Psoas muscle (tissue), 8 donors: ENCODE measurements at places on chromosomes 1 and 21.

GRCh38 chr1:43573066-43573800 is 42.5 kb downstream of the PTPRF start:
- no peak for DNase-seq

DNA sequence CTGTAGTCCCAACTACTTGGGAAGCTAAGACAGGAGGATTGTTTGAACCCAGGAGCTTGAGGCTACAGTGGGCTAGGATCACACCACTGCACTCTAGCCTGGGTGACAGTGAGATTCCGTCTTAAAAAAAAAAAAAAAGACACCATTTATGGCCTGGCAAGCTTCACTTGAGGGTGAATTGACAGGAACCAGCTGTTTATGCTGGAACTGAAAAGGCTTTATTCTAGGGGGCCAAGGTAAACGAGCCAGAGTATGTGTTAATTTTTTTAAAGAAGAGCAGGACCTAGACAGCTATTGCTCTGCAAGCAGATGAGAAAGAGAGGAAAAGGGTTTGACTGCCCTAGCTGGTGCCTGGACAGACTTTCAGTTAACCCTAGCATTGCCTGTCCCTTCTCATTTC is 37.0 kb downstream of the S100A6 start:
- DNase-seq = no peak

DNA sequence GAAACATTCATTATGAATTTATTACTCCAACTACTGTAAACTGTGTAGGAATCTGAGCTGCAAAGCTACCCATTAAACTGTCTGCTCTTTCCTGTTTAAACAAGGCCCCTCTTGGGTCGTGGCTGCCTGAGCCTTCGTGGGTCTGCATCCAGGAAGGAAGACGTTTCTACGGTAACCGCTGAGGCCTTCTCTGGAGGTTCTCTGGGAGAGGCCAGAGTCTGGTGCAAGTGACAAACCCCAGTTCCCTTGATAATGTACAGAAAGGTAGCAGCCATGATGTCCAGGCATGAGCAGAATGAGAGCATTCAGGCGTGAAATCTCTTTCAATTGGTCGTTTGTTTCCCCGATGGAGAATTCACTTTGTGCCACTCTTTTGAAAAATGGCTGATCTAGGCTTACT is 350.2 kb downstream of the PLPP3 start:
- DNase-seq = no peak

- DNase-seq = no peak
Observed at GRCh38 chr1:172588296-172589291, 55.6 kb downstream of the SUCO start.

- DNase-seq = no peak
Observed at GRCh38 chr1:108154314-108154713, 45.8 kb downstream of the SLC25A24 start.
